ENCODE measurements at places on chromosomes 12 and 14.
A peak's percentile ranks its signal among the peaks of the same experiment; 100 is the strongest.

DNA sequence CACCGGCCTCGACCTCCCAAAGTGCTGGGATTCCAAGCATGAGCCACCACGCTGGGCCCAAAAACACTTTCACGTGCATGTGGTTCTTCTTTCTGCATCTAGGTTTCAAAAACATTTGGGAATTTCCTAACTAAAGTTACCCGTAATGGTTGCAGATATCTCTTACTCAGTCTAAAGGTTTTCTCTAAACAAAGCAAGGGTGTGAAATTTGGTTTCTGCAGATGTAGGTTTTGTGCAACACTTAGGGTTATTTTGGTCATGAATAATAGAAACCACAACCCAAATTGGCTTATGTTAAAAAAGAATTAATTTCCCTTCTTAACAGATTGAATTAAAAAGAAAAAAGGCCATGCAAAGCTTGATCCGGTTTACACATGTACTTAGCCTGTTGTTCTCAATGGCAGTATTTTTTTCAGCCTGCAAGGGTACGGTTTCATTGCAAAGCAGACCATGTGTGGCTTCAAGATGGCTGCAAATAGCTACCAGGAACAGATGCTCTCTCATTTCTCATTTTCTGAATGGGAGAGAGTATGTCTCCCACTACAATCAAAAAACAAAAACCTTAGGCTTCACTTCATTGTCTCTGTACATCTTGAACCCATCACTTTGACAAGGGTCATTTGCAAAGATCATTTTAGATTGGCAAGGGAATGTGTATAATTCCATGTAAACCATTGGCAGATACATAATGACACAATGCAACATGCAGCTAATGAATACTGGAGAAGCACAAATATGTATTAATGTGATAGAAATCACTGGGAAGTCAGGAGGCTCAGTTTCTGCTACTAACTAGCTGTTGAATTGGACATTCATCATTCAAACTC lies 491.2 kb upstream of the FLRT2 start:
- no peak for DNase-seq

DNA sequence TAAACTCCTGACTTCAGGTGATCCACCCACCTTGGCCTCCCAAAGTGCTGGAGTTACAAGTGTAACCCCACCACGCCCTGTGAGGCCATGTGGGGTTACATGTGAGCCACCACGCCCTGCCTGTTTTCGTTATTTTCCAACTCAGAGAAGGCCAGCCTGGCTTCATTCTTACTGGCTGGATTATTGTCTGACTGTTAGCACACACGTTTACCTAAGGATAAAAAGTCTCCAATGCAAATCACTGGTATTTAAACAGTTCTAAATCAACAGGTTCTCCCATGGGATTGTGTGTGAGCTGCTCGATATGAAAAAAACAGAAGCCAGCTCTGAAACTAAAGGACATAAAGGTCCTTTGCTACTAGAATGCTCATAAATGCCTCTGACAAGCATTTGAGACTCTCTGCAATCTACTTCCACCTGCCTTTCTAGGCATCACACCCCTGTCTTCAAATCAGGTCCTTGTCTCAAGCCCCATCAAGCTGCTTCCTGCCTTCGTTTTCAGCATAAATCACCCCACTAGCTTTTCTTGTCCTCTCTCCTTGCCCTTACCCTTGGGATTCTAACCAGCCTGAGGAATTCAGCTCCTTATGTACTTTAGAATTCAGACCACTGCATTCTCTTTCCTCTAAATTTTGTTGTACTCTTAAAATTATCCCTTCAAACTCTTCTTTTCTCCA lies 265.0 kb downstream of the DUSP6 start:
- DNase-seq = no peak

- DNase-seq = no peak
These were observed 65.0 kb downstream of the FBXL14 start for GRCh38 chr12:1529228-1529861.

DNA sequence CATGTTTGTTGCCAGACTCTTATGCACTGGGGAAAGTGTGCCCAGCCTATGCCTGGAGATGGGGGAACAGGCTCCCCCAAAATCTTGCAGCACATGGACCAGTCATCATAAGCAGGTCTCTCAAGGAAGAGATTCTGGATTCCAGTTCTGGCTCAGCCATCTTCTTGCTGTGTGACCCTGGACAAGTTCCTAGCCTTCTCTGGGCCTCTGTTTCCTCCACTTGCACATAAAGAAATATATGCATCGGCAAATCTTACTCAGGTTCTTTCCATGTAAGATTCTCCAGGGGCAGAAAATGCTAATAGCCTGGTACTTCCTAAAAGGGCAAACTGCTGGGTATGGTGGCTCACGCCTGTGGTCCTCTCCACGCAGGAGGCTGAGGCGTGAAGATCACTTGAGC lies 7.2 kb downstream of the OAS3 start:
- no peak for DNase-seq

- DNase-seq = no peak
These were observed 5.8 kb downstream of the ADCK1 start for GRCh38 chr14:77805706-77806105.

DNA sequence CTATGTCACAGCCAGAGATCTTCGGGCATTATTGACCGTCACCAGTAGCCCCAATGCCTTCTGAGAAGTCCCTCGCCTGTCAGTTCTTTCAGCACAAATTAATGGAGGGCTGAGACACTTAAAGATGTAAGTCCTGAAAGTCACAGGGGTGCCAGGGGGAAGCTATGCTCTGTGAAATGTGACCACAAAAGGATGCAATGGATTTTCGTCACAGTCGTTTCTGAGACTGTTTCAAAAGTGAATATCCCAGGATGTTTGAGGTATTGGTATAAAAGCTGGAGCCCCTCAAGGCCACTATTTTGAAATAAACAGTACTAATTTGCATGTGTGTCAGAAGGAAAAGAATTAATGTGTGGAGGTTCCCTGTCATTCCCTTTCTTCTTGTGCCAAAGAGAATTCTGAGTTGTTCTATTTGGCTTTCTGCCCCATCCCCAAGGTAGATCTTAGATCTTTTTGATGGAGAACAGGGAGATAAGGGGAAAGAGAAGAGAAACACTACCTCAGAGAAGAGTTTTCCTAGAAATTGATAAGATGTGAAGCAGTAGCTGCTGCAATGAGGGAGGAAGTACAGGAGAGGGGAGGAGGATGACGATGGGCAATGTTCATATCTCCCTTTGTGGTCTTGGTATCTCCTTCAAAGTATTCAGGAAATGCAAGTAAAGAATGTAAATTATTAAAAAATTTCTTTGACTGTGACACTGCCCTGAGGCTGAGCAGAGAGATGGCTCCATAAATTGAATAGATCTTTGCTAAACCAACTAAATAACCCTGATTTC lies 101.8 kb upstream of the NAP1L1 start:
- no peak for DNase-seq

GRCh38 chr14:64504310-64504896 lies at the start of gene ZBTB1:
TSS of gene ZBTB1 (plus strand) at chr14:64504770. CDS start at chr14:64521505, 16,735 bp downstream.
- DNase-seq = peak; percentile 36

DNA sequence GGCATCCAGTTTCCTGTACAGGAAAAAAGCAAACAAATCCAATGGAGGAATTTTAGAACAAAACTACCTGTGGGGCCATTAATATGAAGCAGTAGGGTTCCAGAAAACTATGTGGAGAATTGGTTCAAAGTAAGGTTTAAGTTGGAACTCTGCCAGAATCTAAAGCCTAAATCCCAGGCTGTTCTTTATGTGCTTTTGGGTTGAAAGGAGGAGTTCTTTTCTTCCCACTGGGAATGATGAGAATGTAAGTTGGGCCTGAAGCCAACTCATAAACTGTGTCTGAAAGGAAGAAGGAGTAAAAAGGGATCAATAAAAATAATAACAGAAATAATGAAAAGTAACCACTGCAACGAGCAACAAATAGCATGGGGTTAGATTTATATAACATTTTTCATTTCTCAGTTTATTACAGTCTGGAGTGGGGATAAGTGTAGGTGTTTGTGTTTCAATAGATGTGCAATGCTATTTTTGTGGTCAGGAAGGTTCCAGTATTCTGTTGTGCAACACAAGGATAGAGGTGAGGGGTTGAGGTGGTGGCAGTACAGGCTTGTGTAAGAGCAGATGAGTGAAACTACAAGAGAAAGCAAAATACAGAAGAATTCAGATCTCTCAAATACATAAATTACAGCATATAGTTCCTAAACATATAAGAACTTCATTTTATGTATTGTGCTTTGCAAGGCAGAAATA lies 373.6 kb downstream of the EMP1 start:
- no peak for DNase-seq

DNA sequence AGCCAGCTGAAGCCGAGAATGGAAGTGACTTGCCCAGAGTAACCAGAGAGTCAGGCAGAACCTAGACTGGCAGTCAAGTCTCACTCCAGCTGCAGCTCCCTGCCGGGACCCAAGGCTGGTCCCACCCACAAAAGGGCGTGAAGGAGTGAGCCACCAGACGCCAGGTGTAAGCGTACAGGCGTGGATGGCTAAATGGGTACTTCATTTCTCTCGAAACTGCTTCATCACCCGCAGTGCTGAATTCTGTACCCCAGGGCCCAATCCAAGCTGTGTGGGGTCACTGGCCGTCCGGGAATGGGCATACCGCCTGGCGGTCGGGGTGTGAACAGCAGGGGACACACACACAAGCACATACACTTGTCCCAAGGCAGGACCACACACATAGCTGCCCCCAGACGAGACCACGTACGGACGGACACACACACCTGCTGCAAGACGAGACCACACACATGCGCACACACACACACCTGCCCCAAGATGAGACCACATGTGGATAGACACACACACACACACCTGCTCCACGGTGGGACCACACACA lies 34.8 kb downstream of the DEGS2 start:
- DNase-seq = peak; percentile 75

- DNase-seq = no peak
These were observed 6.6 kb downstream of the IL31 start for GRCh38 chr12:122167356-122167925.

DNA sequence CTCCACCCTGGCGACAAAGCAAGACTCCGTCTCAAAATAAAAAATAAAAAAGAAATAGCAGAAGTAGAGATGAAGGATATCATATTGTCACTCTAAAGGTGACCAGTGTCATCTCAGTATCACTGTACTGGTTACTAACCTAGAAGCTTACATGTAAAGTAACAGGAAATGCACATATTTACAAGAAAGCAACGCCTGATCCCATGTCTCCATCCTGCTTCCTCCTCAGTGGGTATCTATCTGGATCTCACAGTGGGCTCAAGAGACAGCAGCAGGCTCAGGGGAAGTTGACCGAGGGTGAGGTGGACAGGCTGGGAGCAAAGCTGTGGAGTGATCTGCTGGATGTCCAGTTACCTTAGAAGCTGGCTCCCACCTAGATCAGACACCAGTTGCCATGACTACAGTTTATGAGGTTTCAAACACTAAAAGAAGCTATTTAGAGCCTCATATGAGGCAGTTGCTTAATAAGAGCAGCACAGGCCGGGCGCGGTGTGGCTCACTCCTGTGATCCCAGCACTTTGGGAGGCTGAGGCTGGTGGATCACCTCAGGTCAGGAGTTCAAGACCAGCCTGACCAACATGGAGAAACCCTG lies 10.5 kb downstream of the MTRFR start:
- DNase-seq = no peak

DNA sequence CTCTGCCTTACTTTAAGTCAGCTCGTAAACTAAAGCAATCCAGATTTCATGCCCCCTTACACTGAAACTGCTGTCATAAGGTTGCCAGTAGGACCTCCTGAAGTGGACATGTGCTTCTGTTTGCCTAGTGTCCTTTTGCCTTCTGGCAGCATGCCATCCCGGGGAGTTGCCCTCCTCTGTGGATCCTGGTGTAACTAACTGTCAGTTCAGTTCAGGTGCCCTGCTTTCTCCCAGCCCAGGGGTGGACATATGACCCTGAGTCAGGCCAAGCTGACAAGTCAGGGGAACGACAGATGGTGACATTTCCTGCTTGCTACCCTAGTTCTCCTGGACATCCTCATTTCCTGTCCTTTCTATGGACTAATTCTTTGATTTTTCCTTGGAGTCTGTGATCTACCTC lies 25.6 kb downstream of the AKAP6 start:
- DNase-seq = no peak

GRCh38 chr12:41932470-41932991 lies 212.1 kb downstream of the GXYLT1 start:
- DNase-seq = peak; percentile 91

DNA sequence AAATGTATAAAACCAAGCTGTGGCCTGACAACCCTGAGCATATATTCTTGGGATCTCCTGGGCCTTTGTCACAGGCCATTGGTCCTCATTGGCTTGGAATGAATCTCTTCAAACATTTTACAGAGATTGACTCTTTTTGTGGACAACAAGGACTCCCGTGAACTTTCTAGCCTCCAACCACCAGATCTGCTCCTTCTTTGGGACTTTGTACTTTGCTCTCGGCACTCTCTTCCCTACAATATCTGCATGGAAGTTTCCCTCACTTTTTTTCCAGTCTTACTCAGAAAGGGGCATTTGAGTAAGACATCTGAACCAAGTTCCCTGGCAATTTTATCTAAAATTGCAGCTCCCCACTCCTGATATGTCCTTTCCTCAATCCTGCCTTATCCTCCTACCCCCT lies 158.8 kb downstream of the PHLDA1 start:
- DNase-seq = no peak

DNA sequence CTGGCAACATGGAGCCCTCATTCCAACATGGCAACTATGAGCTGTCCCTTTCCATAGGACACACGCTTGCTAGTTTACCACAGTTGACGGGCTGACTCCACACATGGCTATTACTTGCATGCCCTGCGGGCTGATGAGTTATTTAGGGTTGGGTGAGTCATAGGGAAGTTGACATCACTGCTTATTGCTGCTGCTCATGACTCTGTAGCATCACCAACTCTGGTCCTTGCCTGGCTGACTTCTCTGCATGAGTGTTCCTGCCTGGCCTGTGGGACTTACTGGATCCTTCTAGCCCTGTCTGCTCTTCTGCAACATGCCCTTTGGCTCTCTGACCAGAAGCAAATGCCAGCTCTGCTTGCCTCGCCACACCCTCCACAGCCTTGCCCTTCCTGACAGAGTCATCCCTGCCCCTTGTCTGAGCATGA lies 199.5 kb downstream of the ANO6 start:
- DNase-seq = no peak

DNA sequence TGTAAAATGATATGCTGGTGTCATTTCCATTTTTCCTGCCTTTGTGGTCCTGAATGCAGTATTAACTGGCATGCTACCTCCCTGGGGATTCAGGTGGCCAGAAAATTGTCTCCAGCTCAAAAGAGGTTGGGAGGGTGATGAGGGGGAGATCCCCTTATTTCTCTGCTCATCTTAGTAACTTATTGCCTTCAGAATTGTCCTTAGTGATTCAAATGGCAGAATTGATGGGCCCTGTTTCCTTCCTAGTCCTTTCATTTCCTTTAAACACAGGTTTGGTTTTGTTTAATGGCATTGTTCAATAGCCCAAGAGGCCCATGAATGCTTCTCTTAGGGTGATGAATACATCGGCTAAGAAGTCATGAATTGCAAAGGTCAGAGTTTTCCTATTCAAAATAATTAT lies 207.0 kb downstream of the SLC41A2 start:
- peak; percentile 40 for DNase-seq
